ENCODE measurements at places on chromosomes 6 and 20.

- no peak for DNase-seq
Measured at GRCh38 chr6:84748376-84748775, 16.0 kb downstream of the TBX18 start.

DNA sequence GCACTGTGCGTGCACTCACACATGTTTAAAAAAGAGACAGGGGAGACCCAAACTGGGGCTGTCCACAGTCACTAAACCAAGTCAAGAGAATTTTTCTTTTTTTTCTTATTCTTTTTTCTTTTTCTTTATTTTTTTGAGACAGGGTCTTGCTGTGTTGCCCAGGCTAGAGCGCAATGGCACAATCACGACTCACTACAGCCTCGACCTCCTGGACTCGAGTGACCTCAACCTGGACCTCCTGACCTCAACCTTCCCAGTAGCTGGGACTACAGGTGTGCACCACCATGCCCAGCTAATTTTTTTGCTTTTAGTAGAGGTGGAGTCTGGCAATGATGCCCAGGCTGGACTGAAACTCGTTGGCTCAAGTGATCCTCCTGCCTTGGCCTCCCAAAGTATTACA lies 89.4 kb upstream of the NFATC2 start:
- no peak for DNase-seq

DNA sequence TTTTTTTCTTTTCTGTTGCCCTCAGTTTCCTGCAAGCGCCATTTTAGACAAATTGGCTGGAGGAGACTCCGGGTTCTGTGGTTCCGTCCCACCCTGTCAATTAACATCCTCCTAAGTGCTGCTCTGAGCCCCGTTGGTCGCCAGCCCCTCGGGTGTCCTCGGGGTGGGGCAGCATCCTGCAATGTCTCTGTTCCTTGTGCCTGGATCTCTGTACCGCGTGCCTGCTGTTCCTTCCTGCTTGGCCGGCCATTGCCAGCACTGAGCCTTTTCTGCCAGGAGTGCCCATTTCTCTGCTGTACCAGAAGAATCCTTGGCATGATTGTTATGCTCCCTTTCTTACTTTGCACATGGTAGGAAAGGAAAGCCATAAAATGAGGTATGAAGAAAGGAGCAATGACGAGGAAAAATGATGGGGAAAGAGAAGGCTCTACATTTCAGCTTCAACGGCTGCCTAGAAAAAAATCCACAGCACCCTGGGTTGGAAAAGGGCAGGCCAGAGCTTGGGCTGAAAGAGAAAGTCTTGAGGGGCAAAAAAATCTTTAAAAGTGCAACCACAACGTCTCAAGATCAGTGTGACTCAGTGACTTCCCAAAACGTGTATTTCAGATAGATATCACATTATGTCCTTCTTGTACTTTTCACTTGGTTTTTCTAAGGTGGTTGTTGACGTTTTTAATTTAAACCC lies 256.7 kb downstream of the CLIC5 start:
- no peak for DNase-seq

- no peak for DNase-seq
Measured at GRCh38 chr20:63698739-63699465, 2.5 kb downstream of the TNFRSF6B start.

DNA sequence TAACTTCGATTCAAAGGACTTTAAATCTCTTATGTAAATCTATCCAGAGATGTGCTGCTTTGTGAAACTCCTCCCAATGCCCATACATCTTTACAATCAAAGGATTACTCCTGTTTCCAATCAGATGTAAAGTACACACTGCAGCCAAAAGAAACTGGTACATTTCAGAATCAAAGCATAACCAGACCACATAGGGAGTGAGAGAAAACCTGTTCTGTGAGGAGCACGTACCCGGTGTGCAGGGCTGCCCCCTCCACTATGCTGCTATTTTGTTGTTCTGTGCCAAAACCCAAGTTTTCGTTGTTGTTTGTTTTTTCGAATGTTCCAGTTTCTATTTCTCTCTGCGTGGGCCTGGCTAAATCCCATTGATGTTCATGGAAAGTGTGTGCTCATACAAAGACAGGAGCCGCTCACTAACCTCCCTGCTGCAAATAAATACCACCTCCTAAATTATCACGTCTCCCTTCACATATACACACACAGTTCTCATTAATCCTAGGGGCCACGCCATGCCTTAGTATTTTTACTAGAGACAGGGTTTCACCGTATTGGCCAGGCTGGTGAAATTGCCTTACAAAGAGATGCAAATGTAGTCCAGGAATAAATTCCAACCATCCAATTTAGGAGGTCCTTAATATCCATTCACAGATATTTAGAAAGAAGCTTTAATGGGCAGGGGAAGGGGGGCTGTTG lies 52.9 kb downstream of the ATP9A start:
- DNase-seq = no peak

DNA sequence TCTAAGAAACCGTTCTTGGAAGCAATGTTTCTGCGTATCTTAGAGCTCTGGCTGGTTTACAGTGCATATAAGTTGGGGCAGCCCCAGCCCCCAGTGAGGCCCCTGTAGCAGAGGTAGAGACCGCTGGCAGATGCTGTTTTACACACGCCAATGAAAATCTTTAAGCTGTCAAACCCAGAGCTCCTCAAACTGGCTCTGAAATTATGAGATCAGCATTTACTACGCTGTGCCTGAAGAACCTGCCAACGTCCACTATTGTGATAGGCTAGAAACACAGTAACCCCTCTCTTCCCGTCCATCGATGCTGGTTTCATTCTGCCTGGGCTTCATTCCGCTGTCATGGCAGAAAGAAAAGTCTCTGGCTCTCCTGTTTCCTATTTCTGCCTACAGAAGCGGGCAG lies 160.6 kb downstream of the SMOC2 start:
- DNase-seq = no peak

DNA sequence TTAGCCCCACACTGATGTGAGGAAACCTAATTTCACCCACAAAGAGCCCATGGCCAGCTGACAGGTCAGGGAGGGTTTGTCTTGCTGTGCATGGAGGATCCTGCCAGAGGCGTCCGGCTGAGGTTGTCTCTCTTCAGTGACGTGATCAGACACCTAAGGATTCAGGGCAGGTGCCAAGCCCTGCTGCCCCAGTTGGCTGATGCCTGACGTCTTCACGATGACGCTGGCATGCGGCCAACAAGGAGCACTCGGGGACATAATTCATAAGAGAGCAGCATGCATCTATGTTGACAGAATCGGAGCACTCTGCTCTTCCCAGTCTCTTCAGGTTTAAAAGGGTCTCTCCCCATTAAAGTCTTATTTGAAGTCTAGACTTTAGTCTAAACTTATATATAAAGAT lies 47.8 kb downstream of the PSMB1 start:
- no peak for DNase-seq

GRCh38 chr6:34757687-34758274 lies 476 bp downstream of the SNRPC start:
- no peak for DNase-seq

DNA sequence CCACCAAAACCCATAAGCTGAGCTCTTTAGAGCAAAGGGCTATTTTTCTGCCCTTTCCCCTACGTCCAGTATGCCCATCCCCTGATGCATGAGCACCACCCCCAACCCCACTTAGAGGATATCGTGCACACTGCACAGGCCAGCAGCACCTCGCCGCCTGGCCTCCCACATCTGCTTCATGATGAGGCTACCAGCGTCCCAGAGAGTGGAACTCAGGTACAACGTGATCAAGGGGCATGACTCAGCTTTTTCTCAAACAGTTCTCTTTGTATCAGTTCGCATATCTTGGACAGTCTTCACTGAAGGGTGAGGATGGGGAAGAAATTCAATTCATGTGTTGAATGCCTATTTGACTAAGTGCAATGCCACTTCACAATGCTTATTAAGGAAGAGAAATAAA lies 81.9 kb upstream of the QKI start:
- DNase-seq = no peak

- no peak for DNase-seq
Measured at GRCh38 chr20:49824206-49824605, 11.6 kb downstream of the SLC9A8 start.

- DNase-seq = no peak
Measured at GRCh38 chr6:161406646-161407045, 132.8 kb upstream of the AGPAT4 start.

GRCh38 chr20:47246061-47246777 lies 110.3 kb downstream of the ZMYND8 start:
- no peak for DNase-seq

DNA sequence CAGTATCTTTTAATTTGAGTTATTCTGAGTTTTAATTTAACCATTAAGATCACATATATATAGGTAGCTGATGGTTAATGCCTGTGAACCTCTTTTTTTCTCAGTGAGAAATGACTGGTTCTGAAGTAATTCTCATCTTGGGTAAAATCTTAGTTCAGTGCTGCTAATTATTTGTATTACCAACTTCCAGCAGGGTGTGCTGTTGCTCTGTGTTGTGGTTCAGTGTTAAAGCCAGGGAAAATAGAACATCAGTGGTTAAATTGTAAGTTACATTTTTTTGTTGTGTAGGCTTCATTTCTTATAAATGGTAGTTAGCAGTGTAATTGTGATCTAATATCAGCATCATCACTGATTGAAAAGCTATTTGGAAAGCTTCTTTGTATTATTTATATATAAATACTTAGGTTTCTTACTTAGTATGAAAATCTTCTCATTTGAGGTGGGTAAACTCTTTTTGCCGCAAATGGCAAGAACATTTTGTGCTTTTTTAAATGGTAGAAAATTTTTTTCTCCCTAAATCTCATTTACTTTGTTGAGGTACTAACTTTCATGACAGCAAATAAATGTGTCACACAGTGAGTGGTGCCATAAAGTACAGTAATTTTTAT lies 43.7 kb downstream of the CDC5L start:
- peak; percentile 11 for DNase-seq
